ENCODE measurements at places on chromosomes 16 and 17.

GRCh38 chr17:56765449-56765848 lies 68.3 kb downstream of the C17orf67 start:
- no peak for DNase-seq

DNA sequence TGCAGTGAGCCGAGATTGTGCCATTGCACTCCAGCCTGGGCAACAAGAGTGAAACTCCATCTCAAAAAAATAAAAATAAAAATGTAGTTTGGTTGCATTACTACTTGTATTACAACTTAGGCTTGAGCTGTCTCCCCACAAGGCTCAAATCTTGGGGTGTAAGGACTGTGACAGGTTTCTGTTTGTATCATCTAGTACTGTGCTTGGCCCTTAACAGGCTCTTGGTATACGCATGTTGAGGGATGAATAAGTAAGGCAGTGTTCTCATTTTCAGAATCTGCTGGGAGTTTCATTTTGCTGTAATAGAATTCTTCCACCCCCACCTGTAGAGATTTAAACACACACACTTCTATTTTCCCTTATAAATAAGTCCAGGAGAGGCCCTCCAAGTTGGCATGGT lies 289.4 kb upstream of the EEF2KMT start:
- DNase-seq = no peak

- DNase-seq = no peak
These were observed 23.3 kb downstream of the MAP1LC3B start for GRCh38 chr16:87415441-87415840.

DNA sequence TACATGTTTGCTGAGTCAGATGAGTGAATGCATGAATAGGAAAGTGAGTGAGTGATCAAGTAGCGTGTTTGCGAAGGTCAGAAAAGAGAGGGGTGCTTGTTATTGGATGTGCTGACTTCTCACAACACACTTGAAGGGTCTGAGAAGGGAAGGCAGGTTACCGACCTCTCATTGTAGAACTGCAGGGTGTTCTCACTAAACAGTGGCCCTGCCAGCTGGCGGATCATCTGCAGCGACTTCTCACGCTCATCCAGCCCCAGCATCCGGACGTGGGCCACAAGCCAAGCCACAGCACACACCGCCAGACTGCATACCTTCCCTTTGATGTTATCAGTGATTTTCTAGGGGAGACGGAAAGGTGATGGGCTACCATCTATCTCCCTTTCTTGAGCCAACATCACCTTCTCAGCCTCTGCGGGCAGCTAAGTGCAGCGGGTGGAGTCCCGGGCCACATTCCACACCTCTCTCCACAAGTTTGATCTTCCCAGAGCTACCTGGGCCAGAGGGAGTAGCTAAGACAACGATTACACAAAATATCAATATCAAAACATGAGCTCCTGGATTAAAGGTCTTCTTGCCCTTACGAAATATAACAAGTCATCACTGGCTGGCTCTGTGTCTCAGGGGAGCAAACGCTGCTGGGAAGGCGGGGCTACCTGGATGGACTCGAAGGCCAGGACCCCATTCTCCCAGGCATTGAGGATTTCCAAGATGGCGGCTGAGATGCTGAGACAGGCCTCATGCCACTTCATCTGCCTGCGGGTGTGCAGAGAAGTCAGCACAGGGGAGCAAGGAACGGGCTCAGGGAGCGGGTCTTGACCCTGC lies 11.0 kb downstream of the CSF3 start:
- DNase-seq = no peak

GRCh38 chr17:64938925-64939474 lies 19.7 kb upstream of the LRRC37A3 start:
- DNase-seq = no peak

GRCh38 chr16:2148714-2149629 lies 547 bp downstream of the RAB26 start:
- no peak for DNase-seq

- DNase-seq = peak; percentile 26
These were observed 147.5 kb upstream of the GSE1 start for GRCh38 chr16:85465328-85466303.

- DNase-seq = no peak
These were observed 38.2 kb downstream of the CMTM4 start for GRCh38 chr16:66658143-66658859.

GRCh38 chr17:47810200-47810821 lies 11.3 kb downstream of the OSBPL7 start:
- no peak for DNase-seq

- DNase-seq = no peak
These were observed 9.4 kb upstream of the FASN start for GRCh38 chr17:82107341-82107860.

GRCh38 chr17:1179818-1180742 lies at the start of gene ABR:
Gene ABR, minus strand, starts transcription at chr17:1179981. Its CDS starts 254 bp downstream, at chr17:1179727.
- no peak for DNase-seq

DNA sequence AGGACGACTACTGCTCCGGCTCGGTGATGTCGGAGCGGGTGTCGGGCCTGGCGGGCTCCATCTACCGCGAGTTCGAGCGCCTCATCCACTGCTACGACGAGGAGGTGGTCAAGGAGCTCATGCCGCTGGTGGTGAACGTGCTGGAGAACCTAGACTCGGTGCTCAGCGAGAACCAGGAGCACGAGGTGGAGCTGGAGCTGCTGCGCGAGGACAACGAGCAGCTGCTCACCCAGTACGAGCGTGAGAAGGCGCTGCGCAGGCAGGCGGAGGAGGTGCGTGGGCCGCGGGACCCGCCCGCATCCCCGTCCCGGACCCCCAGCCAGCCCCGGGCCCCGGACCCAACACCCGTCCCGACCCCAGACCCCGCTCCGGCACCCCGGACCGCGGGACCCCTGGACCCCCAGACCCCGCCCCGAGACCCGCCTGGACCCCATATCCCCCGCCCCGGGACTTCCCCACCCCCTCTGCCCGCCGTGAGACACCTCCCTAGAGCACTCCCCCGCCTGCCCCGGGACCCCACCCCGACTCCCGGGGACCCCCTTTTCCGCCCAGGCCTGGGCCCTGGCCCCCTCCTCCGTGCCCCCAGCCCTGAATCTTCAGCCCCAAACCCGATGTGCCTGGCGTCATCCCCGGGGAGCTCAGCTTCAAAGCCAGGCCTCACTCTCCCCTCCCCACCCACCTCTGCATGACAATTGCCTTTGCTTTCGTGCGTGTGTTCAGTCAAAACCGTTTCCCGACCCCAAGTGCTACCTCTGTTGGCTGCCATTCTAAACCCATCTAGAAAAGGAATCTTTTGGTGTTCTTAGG lies 594 bp downstream of the MAPK8IP3 start:
- DNase-seq = no peak

DNA sequence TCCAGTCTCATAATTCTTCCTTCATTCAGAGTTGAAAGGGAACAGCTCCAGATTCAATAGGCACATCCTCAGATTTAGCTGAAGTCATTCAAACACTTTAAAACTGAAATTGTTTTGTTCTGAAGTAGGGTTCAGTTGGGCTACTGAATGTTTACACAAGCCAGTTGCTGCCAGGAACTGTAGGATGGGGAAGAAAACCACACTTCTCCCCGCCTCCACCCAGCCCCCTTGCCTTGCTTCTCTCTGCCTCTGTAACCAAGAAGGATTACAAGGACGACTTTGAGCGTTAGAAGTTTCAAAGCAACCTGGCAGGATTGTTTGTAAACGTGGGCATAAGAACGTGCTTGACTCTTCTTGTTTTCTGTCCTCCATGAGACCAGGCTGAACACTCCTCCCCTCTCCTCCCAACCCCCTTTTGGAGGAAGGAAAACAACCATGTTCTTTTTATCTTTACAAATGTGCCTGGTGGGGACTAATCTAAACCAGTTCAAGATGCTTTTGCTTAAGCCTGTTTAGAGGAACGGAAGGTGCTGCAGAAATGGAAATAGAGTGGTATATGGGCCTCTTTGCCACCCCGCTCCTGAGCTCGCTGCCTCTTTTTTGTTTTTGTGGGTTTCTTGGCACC lies 287.9 kb downstream of the FTO start:
- DNase-seq = no peak

GRCh38 chr16:89759746-89760340 lies 38.5 kb downstream of the ZNF276 start:
- DNase-seq = no peak

DNA sequence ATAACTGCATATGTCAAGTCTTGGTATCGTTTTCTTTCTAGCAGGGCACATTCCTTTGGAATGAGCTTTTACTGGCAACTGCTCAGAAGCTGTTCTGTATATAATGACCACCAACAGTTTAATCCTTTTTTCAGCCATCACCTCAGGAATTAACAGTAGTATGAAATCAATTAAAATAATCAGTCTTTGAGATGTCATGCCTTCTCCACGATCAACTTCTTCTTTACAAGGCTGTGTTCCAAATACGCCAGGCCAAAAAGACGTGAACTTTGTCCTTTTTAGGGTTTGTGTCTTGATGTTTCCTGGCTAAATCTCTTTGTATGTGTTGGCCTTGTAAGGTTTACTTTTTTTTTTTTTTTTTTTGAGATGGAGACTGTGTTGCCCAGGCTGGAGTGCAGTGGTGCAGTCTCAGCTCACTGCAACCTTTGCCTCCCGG lies 54.9 kb downstream of the ABCC1 start:
- DNase-seq = no peak

DNA sequence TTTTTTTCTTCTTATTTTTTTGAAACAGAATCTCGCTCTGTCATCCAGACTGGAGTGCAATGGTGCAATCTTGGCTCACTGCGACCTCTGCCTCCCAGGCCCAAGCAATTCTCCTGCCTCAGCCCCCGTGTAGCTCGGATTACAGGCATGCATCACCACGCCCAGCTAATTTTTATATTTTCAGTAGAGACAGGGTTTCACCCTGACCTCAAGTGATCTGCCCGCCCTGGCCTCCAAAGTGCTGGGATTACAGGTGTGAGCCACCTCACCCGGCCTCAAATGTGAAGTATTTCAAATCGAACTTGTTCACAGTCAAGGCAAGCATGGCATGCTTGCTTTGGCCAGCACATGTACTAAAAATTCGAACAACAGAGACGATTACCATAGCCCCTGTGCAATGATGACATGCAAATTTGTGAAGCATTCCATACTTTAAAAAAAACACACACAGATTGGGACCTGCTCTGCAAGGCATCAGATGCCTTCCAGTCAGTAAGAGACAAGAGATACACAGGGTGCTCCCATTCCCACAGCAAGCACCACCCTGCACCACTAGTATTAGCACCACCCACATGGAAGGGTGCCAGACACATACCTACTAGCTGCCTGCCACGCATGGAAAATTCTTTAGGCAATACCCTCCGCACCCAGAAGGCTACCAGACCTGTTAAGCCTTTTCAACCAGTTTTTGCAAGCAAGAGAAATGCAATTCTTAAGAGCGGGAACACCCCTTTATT lies 47.2 kb downstream of the ANKRD11 start:
- no peak for DNase-seq

DNA sequence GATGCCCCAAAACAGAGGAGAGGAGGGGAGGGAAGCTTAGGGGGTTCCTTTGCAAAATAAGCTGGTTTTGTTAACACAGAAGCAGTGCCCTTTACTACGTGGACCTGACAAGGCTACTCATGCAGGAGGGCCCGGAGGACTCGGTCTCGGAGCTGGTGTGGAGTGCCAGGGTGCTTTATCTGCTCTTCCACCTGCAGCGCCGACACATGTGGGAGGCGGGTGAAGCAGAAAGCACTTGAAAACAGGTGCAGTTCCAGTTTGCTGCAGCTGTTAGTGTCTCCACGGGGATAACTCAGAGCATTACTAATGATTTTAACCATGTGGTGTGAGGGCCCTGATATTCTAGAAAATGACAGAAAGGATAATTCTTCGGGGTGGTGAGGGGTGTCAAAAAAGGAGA lies 35.0 kb upstream of the MNT start:
- no peak for DNase-seq

GRCh38 chr17:41581366-41582060 lies 5.2 kb downstream of the KRT14 start:
- no peak for DNase-seq

GRCh38 chr17:37813751-37814150 lies 68.9 kb upstream of the HNF1B start:
- no peak for DNase-seq

DNA sequence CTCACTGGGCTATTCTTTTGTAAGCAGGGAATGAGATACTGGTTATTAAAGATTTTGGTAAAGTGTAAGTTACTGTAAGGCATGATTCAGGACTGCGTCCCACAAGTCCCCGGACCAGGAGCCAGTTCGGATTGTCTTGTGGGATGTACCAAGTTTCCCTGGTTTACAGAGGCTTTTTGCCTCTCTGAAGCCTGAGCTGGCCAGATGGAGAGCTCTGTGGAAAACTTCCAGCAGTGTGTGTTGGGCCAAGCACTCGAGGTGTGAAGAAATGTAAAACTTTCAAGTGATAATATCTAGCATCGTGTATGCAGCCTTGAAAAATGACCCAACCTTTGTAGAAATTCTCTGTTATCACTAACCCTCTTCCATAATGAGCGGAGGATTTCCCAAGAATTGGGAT lies 2.4 kb downstream of the EPN2 start:
- DNase-seq = no peak

GRCh38 chr17:2020721-2021120 lies 4.4 kb downstream of the RTN4RL1 start:
- no peak for DNase-seq

GRCh38 chr16:1863681-1864460 lies 8.1 kb downstream of the MEIOB start:
- DNase-seq = no peak

- DNase-seq = no peak
These were observed 8.5 kb upstream of the RAI1 start for GRCh38 chr17:17672453-17673368.
